ENCODE measurements at places on chromosomes 5 and 9.
A peak's percentile ranks its signal among the peaks of the same experiment; 100 is the strongest.

DNA sequence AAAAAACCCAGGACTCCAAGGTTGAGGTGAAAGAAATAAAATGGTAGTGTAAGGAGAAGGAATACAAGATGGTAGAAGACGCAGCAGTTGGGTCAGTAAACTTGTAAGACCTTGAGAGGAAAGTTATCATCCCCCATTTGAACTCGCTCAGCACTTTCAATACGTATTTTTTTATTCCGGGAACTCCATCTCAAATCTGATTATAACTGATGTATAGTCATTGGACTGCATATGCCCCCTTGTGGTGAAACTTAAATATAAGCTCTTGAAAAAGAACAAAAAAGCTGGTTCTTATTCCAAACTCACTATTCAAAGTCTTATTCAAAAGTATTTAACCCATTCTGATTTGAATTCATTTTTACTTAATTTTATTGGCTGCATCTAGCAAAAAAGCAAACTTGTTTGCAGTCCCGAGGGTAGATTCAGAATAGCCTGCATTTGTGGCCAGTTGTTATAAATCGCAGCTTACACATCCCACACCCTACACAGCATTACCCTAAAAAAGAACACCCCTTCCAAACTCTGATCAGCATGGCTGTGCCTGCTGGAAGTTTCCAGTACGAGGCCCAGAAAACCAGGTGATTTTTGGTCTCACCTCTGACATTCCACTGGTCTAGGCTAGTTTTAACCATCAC lies 118.0 kb downstream of the ESM1 start:
- DNase-seq, result peak; percentile 51

GRCh38 chr5:11684607-11685006 lies 219.6 kb downstream of the CTNND2 start:
- no peak for DNase-seq

DNA sequence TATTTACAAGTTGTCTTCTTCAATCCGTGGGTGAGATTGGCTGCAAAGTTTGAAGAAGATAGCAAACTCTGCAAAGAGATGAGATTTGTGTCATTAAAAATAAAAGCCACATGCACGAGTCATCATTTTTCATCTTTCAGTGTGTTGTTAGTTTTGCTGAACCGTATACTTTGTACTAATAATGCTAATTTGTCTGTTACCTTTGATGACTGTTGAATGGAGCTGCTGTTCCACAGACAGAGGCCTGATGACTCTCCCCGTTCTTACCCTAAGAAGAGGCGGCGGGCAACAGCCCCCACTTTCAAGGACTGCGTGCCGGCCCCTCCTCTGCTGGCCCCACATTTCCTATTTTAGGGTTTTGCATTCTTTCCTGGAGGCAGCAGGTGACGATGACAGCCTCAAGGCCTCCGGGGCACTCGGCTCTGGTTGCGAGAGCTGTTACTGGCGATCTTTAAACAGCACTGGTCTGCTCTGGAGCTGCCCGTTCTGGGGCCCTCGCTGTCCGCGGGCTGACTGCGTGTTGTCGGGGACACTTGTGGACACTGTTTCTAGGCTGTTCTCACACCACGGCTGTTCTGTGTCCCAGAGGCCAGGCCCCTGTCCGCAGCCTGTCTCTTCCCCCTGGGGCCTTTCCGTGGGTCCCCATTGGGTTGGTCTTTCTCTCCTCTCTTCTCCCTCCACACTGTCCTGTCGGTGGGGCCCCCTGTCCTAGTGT lies 35.1 kb downstream of the NDUFS6 start:
- no peak for DNase-seq

- DNase-seq, result peak; percentile 80
Observed at GRCh38 chr5:91556-92263, at the start of gene PLEKHG4B. Gene PLEKHG4B (plus strand): TSS chr5:92168. CDS start chr5:92232, 64 bp downstream.

GRCh38 chr5:65987982-65988381 lies 61.6 kb downstream of the ERBIN start:
- DNase-seq, result no peak

Measured in retina (tissue), 1 donor.